ENCODE measurements at places on chromosomes 2 and 18.

DNA sequence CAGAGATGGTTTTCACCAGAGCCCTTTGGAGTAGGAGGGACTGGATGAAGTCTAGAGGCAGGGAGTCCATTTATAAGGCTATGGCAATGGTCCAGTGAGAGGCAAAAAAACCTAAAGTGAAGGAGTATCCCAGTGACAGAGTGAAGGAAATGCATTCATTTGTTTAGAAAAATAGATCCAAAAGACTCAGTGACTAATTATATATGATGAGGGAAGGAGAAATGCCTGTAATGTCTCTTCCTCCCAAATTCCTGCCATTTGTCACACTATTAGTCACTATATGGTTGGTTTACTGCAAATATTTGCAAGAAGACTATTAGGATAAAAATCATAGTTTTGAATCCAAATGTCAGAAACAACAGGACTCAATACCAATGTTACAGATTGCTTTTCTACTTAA lies 104.2 kb downstream of the ZNF521 start:
- DNase-seq, result no peak

- no peak for DNase-seq
These were observed 140.1 kb downstream of the NR4A2 start for GRCh38 chr2:156192468-156192867.

GRCh38 chr2:33620-34019 lies 12.7 kb downstream of the FAM110C start:
- no peak for DNase-seq

DNA sequence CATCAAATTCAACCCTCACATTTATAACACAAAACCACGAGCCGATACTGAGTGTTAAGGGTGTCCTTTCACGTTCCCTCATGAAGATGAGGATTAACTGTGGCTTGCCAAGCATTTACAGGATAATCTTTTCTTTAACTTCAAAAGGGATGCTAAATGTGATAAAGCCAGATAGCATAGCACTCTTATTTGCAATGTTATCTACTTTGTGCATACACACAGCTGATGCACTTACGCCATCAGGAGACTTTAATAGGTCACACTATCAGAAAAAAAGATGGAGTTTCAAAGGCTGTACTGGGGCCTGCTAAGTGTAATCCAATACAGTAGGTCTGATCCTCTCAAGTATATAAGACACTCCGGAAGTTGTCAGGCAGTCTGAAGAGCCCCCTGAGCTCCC lies 572.7 kb downstream of the PIK3C3 start:
- no peak for DNase-seq

DNA sequence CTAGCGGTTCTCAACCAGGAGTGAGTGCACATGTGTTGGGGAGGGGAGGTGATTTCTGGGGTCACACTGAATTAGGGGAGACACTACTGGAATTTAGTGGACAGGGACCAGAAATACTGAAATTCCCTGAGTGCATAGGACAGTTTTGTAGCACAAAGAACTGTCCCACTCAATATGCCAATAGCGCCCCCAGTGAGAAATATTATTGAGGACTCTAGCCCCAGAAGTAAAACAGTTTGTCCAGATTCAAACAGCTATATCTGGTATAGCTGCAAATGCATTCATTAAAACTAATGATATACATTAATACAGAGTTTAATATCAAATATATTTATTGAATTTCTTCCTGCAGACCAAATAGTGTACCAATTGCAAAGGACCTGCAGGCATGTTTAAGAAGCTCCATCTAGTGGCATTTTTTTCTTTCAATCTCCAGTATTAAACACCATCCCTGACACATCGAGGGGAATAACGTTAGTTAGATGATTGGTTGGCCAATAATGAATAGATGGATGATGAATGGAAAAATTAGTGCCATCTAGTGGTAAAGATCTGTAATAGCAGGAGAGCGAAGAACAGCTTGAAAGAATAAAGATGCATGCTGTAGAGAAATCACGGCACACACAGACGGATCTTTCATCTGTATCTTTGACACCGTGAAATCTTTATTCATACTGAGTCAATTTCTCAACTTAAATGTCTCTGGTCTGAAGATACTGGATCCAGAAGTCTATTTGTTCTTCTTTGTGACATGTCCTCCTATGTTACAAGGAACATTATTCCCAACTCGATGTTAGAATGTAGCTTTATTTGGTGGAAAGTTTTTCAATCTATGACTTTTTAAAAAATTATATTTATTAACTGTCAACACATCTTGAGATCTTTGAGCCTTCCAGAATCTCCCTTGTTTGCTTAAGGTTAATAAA lies 62.5 kb downstream of the DHRS9 start:
- DNase-seq, result no peak

DNA sequence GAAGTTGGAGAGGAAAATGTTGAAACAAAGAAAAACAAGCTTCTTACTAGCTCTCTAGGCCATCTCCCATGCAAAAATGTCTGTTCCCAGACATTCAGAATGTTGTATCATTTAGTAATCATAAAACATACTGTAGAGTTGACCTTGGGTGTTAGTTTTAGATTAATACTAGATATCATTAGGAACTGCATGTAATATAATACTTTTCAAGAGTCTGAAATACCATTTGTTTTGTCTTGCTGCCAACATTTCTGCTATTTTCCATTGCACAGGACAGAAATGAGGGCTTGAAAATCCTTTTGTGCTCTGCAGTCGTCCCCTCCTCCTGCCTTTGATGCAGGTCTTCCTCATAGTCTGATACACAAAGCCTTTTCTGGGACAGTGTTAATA lies 89.5 kb upstream of the RBMS1 start:
- DNase-seq, result no peak

- DNase-seq, result peak; percentile 41
These were observed 61.6 kb upstream of the SLC38A11 start for GRCh38 chr2:165016772-165017411.

GRCh38 chr2:11480859-11481258 lies 14.9 kb upstream of the E2F6 start:
- DNase-seq, result no peak

DNA sequence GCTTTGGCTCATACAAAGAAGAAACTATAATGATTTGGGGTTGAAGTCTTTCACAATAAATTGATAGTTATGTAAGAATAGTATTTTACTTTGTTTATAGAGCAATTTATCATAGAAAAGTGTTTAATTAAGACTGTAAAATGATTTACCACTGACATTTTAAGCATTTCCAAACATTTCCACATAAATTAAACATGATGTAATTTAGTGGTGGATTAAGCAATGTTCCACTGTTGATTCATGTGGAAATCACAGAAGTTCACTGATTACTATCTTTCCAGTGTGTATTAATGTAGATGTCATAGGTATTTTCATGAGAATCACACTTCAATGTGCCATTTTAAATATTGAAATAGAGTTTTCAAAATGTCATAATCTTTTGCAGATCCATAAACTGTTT lies 40.1 kb upstream of the GRB14 start:
- no peak for DNase-seq

- no peak for DNase-seq
These were observed 230.7 kb downstream of the TMX3 start for GRCh38 chr18:68484241-68484640.

Data from dorsolateral prefrontal cortex (tissue), 122 donors.